ENCODE measurements at places on chromosomes 5 and 9.

DNA sequence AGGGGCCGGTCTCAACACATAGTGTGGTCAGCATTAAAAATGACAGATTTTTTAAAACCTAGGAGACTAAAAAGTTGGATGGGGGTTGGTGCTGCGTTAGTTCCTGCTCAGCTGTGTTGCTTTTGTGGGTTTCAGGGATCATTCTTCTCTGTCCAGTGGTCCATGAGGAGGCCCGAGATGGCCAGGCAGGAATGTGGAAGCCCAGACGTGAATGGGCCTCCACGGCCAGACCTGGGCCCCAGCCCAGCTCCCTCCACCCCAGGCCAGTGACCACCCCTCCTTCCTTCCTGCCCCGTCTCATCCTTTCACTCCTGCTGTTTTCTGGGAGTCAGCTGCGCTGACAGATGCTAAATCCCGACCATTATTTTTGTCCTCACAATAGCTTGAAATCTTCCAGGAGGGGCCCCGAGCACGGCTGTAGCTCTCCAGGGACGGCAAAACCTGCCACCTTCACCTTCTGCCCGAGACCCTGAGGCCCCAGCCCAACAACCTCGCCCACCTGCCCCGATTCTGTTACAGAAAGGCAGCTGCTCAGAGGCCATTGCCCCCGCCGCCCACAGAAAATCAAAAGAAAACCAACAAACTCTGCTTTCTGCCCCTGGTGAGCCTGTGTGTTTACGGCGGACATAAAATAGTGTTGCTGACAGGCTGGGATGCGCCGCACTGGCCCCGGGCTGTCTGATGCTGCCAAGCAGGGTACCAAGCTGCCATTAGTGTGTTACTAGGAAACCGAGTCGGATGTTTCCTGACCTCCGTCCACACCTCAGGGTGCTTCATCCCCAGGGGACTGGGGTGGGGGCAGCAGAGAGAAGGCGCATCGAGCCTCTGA lies 83.7 kb upstream of the SARDH start:
- DNase-seq, result no peak

DNA sequence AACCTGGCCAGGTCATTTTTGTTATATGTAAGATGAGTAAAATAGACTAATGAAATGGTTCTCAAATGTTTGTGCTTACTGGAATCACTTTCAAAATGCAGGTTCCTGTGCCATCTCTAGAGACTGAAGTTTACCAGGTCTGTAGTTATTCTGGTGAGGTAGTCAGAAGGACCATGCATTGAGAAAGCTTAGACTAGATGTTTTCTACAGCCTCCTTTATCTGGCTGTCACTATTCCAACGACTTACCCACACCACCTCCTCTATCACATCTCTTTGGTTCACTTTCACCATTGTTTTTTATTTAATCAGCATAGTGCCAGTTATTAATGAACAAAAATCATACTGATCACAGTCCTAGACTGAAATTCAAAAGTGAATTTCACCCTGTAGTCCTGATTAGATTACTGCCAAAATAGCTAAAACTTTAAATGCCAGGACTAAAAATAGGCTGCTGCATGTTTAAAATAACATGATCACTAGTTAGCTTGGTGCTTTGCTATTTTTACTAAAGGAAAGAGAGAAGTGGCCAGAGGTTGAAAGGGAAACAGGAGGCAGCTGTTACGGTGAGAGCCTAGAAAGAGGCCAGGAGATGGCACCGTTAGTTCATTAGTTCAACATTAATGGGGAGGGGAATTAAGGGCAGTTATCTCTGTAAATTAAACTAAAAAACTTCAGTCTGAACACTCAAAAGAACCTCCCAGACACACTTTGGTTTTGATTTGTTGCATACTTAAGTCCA lies 13.9 kb upstream of the FNIP1 start:
- DNase-seq, result no peak

DNA sequence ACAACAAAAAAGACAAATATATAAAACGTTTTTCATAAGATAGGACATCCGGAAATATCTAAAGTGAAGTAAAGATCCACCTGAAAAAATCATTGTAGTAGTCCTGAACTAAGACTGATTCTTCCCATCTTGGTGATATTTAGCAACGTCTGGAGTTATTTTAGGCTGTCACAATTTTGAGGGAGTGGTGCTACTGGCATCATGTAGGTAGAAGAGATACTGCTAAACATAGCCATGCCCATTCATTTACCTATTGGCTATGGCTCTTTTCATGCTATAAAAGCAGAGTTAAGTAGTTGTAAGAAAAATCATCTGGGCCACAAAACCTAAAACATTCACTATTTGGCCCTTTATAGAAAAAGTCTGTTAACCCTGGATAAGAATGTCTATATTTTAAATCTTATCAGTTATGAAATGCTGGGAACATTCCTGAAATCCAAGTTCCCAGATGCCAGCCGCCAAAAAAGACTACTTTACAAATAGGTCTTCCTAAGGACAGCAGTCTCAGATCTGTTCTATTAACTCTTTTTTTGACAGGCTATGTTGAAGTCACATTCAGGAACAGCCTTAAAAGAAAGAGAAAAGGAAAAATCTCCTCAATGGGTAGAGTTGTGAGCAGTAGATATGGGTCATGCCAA lies 27.0 kb downstream of the RAPGEF6 start:
- DNase-seq, result peak; percentile 29

DNA sequence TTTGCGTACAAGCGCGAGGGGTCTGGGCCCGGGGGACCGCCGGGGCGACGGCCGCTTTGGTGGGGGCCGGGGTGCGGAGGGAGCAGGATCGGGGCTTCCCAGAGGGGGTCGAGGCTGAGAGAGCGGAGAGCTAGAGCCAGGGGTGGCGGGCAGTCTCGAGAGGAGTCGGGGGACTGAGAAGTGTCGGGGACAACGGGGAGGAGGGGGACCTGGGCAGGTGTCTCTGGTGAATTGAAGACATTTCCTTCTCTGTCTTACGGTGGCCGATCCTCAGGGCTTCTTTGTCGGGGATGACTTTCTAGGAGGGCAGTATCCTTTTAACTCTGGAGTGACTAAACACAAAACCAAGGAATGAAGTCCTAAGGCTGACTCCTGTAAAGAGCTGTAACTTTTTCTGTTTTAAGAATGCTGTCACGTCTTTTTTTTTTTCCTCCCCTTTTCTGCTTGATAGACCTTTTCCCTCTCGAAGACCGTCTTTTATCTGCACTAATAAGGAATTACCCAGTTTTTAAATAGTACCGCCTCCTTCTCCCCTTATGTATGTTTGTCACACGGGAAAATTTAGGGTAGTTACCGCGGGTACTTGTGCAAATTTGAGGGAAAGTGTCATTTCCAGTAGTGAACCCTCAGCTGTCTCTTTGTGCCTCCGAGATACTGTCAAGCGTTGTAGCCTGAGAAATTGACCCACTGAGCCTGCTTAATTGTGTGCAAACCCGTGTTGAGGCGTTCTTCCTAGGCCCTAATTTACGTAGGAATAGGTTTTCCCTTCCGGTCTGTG lies 822 bp downstream of the DENND4C start:
- peak; percentile 2 for DNase-seq

DNA sequence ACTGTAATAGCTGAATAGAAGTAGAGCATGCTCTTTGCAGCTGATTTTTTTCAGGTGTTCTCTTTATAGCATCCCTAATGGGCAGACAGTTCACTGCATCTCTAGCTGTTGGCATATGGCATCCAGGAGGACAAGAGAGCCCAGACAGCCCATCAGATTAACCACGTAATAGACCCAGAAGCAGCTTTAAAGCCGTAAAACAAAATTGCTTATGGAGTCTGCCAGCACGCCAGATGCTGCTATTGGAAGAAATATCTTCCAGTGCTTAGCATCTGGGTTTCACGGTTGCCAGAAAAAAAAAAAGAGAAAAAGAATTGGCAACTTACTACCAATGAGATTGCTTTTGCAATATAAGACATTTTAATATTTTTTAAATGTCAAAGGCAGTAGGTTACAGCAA lies 869.4 kb upstream of the NUDT12 start:
- DNase-seq, result no peak

DNA sequence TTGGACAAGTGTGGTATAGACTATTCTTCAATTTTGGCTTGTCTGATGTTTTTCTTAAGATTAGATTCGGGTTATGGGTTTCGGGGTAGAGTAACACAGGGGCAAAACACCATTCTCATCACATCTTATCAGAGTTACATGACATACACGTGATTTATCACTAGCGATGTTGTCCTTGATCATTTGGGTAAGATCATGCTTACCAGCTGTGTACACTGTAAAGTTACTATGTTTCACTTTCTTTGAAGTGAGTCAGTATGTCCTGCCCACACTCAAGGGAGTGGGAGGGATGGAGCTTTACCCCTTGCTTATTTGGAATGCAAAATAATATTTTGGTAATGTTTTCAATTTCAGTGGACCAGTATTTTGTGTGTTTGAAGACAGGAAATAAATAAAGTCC lies 101.8 kb upstream of the TAF11L2 start:
- no peak for DNase-seq

- no peak for DNase-seq
Measured at GRCh38 chr9:37437621-37438020, 15.1 kb downstream of the GRHPR start.

DNA sequence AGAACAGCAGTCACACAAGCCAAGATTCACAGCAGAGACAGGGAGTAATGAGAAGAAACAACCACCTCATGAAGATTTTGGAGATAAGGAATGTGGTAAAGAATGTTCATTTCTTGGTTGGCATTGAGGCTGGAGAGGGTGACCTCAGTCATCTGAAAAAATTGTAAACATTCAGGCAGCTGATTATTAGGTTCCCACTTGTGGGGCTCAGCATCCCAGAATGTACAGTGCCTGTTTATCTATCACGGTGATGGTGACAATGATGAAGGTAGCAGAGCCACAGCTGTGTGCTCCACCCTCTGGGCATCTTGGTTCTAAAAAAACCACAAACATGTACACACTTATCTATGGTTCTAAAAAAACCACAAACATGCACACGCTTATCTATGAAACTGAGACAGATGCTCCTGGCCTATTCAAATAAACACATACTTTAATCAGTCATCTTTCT lies 143.9 kb upstream of the MOCS2 start:
- peak; percentile 61 for DNase-seq

DNA sequence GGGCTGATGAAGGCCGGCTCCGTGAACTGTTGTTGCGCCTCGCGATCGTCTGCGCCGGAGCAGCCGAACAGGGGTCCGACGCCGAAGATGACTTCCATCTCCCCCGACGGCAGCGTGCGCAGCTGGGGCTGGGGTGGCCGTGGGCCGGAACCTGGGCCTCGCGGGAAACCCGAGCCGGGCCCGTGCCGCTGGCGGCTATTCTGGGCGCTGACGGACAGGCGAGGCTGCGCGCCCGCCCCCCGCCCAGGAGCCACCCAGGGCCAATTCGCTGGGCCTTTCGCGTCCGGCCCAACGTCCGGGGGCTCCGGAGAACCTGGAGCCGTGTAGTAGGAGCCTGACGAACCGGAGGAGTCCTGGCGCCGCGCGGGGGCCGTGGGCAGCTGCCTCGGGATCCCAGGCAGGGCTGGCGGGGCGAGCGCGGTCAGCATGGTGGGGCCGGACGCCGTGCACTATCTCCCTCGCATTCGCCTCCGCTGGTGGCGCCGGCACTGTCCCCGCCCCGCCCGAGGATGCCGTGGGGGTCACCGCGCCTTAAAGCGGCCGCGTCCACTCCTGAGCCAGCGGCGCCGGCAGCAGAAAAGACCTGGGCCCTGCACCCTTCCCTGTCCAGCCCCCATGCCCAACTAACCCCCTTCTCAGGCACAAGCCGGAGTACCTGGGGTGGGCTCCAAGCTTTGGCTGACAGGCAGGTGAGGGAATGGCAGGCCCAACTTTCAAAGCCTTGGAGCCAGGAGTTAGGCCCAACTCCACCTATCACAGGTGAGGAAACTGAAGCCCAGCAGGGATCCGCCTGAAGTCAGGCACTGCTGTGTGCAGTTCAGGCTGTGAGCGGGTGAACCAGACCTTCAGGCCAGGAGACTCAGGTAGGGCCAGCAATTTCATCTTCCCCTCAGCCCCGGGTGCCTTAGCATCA lies at the start of gene PROB1:
TSS of gene PROB1 (minus strand) at position 451 of the 913 bp plus-strand sequence. CDS start at position 428, 23 bp downstream.
- DNase-seq, result no peak

DNA sequence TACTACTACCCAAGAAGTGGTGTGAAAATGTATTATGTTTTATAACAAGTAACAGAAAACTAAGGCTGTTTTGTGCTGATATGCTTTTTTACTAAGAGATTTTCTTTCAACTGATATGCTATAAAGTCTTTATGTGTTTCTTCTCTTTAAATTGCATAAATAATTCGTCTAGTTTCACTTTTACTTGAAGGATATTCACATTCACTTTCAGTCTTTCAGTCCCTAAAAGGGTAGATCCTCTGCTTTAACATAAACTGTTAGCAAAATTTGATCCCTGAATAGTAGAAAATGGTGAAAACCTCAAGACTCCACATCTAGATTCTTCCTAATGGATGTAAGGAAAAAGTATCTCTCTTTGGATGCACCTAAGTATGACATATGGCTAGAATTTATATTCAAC lies 69.0 kb upstream of the FST start:
- DNase-seq, result no peak

DNA sequence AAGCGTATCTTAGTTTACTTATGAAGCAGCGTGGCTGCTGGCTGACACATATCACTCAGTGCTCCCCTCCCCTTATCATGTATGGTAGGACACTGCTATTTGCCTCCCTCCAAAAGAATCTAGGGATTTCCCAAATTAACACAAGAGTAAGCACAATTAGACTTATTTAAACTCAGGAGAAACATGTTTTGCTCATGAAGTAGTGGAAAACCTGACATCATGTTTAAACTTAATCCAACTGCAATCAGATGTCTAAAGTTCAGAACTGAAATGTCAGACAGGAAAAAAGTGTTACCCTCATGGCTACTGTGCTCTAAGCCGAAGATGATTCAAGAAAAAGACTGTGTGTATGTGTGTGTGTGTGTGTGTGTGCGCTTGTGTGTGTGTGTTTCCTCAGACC lies 324.1 kb upstream of the TNC start:
- DNase-seq, result no peak

- DNase-seq, result no peak
Measured at GRCh38 chr5:180302256-180302655, 10.4 kb upstream of the MAPK9 start.

DNA sequence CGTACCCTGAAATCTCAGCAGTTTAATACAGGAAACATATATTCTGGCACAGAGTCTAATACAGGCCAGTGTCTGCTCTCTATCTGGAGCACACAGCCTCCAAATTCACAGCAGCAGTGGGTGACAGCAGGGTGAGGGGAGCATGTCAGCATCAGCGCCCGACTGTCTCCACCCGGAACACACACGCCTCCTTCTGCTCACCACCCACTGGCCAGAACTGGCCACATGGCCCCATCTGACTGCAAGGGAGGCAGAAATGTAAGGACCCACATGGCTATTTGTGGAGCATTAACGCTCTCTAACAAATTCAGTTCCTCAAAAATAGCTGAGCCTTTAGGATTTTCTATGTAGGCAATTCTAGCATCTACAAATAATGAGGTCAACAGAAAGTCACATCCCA lies 24.6 kb downstream of the UBE2QL1 start:
- no peak for DNase-seq

Measured in brain microvascular endothelial cell (primary cell).